ENCODE measurements at places on chromosomes 7 and 10.

GRCh38 chr10:43124574-43125273, 13.5 kb upstream of the CSGALNACT2 start:
- DNase-seq: no peak

GRCh38 chr10:30645340-30645827, 15.8 kb upstream of the LYZL2 start:
- peak; percentile 43 for DNase-seq

- no peak for DNase-seq
Measured at GRCh38 chr10:35451151-35452016, 115.1 kb downstream of the CCNY start.

GRCh38 chr10:17655567-17656146, 11.7 kb downstream of the STAM start:
- no peak for DNase-seq

DNA sequence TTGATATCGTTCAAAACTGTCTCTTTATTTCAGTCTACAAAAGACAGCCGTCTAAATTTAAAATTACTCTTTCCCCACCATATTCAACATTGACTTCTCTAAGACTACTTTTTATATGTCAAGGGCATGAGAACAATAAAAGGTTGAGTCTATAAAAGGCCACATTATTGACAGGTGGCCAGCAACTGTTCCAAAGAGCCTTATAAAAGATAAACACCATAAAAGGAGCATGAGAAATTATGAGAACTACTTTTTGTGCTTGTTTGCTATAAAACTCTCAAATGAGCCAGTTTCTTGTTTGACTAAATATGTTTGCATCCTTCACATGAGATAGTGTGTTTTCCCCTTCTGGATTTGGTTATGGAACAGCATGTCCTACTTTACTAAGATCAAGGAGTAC, 189.2 kb downstream of the THSD7A start:
- no peak for DNase-seq

DNA sequence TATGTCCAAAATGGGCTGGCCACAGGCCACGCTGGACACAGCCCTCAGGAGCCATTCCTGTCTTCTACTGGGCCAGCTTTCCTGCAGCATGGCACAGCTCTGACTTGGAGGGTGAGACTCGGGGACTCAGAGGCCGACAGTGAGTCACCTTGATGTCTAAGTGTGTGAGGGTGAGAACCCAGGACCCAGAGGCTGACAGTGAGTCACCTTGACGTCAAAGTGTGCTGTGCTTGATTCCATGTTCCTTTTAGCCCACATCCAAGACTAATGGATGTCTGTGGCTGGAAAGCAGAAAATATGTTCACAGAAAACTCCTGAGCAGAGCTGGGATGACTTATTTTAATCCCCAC, 6.0 kb upstream of the FAM170B start:
- peak; percentile 97 for DNase-seq

GRCh38 chr10:63464402-63465292, 1.1 kb downstream of the JMJD1C start:
- peak; percentile 38 for DNase-seq

DNA sequence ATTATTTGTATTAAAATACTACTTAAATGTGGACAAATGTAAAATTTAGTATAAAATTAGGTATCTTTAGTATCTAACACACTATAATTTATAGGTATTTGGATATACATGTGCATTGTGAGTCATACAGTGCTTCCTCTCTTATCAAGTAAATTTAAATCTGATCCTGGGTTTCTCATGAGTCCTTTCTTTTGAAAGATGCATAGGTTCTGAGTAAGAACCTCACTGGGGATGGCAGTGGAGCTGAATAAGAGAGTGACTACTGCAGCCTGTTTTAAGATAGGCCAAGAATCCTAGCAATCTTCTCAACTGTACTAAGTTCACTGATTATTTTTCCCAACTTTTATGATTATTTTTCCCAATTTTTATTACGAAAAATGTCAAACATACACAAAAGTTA, 16.2 kb downstream of the CEP55 start:
- peak; percentile 40 for DNase-seq

- no peak for DNase-seq
Measured at GRCh38 chr7:18239212-18239611, 211.6 kb upstream of the PRPS1L1 start.

GRCh38 chr10:25083546-25084111, 67.2 kb downstream of the THNSL1 start:
- DNase-seq: no peak

Data from fibroblast of upper back skin (primary cell).